ENCODE measurements at places on chromosomes 16 and 17.

GRCh38 chr17:74729368-74729767 is 7.7 kb upstream of the RAB37 start:
- no peak for DNase-seq

DNA sequence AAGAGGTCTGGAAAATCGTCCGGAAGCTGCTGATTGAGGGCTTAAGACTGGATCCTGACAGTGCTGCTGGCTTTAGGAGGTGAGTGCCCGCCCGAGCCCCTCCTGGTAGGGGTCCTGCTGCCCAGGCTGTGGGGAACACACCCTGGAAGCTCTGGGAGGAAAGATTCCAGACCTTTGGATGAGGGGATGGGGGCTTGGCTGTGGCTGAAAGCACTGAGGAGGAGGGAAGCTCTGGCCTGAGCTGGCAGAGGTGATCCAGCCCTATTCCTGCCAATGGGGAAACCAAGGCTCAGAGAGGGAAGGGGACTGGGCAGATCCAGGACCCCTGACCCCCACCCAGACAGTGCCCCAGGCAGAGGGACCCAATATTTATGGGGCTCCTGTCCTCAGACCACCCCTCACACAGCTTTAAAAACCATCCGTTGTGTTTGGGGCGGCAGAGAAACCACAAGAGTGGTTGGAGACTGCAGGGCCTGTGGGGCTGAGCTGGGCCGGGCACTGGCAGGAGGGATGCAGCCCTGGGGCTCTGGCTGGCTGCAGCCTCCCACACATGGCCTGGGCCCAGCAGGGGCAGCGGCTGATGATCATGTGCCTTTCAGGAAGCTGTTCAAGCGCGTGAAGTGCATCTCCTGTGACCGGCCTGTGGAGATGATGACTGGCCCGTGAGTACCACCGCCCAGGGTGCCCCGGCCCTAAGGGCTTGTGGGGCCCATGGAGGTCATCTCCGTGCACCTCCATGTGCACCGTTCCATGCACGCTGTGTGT is 22.8 kb downstream of the UBALD1 start:
- DNase-seq, result no peak

- DNase-seq, result no peak
These were observed 4.2 kb upstream of the TEX19 start for GRCh38 chr17:82354804-82355308.

DNA sequence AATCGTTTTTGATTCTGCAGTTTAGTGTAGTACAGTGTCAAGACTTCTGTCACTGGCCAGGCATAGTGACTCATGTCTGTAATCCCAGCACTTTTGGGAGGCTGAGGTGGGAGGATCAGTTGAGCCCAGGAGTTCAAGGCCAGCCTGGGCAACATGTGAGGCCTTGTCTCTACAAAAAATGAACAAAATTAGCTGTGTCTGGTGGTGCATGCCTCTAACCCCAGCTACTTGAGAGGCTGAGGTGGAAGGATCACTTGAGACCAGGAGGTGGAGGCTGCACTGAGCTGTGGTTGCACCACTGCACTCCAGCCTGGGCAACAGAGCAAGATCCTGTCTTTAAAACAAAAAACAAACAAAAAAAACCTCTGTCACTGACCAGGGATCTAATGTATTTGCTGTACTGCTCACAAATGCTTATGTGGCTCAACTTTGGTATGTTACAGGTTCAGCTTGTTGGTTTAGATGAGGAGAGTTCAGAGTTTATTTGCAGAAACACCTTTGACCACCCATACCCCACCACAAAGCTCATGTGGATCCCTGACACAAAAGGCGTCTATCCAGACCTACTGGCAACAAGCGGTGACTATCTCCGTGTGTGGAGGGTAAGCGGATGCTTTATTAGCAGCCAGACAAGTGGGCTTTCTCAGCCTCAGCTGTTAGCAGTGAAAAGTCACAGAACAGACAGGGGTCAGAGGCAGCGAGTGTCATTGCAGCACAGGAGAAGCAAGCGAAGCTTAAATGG is 22.5 kb upstream of the TACO1 start:
- DNase-seq, result no peak

DNA sequence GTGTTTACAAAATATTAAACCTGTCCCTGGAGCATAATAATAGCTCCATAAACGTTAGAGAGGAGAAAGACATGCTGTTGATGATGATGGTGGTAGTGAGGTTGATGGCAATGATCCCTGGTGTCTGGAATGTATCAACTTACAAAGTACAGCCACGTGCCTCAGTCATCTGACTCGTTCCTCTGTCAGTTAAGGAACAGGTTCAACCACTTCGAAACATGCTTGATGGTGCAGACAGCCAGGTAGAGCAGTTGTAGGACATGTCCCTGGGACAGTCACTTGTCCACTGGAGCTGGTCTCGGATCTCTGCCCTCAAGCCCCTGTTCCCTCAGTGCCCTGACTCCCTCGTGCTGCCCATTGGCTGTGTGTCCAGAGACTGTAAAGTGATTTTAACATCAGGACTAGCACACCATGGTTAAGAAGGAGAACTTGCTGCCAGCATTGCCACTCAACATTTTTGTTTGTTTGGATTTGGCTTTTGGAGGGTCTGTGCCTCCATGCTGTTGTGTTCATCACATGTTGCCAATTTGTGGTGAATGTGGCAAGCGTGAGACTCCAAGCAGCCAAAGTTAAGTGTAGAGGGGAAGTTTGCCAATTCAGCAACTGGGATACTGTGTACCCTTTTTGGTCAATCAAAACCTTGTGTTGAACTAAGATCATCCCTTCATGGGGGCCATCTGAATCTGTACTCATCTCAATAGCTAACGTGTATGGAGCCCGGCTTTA is 16.3 kb upstream of the SALL1 start:
- DNase-seq, result no peak

- DNase-seq, result no peak
These were observed 41.6 kb downstream of the MAPT start for GRCh38 chr17:45935710-45936509.

DNA sequence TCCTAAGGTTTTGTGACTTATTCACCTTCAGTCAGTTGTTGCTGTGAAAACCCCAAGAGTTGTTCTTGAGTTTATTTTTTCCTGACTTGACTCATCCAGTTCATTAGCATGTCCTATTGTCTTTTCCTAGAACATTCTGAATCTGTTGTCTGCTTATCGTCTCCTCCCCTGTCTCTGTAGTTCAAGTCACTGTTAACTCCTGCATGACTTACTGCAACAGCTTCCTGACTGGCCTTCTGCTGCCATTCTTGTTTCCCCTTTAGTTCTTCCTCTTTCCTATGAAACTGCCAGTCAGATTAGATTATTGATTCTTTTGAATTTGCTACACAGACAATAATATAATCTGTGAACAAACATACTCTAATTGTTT is 161.5 kb downstream of the FTO start:
- DNase-seq, result peak; percentile 48

DNA sequence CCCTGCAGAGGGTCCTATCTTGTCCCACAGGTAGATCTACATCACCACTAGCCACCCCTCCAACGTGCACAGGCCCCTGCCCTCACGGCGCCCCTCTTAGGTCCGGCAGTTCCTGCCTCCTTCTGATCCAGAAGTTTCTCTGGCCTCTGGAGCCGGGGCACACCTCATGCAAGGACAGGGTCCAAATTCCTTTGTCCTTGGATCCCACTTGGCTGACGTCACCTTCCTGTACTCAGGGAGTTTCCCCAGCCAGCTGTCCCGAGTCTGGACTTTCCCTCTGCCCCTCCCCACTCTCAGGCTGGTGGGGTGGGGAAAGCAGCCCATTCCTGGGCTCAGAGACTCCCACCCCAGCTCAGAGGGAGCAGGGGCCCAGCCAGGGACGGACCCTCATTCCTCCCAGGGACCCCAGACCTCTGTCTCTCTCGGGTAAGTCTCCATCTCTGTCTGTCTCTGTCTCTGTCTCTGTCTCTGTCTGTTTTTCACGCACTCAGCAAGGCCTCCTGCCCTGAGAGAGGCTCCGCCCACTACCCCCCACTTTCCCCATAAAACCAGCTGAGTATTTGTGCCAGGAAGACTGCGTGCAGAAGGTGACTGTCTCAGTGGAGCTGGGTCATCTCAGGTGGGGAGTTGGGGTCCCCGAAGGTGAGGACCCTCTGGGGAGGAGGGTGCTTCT is at the start of gene IL32:
Gene IL32 (plus strand): TSS at position 572 of the 673 bp plus-strand sequence. CDS start 172 bp downstream, outside the sequence.
- peak; percentile 36 for DNase-seq

GRCh38 chr16:1074379-1074649 is 1.8 kb downstream of the SSTR5 start:
- DNase-seq, result no peak

DNA sequence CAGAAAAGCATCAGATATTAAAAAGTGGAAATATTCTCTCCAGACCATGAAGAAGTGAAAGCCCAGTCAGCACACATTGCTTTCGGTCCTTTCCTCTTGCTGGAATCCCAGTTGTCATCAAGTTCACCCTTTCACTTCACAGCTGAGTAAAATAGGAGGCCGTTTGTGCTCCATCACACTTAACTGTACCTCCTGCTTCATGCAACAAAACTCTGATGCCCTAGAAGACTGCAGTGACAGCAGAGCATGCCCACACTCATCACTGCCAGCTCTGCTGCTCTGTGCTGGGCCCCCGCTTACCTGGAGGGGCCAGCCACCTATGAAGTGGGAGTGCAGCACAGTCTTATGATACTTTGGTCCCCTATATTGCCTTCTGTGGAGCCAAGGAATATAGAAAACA is 62.5 kb downstream of the N4BP1 start:
- no peak for DNase-seq

DNA sequence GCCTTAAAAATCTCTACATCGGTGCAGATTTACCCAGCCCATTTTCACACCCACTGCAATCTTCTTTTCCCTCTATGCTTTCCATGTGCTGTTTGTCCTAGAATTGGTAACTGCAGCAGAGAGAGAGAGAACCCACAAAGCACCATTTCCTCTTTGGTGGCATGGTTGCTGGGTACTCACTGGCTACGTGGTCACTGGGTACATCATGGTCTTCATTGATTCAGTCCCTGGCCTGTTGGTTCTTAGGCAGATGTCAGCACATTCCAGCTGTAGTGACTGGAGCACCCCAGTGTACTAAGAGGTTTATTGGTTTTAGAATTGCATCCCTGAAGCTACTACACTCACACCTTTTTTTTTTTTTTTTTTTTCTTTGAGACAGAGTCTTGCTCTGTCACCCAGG is 156.1 kb upstream of the CACNG5 start:
- DNase-seq, result no peak

DNA sequence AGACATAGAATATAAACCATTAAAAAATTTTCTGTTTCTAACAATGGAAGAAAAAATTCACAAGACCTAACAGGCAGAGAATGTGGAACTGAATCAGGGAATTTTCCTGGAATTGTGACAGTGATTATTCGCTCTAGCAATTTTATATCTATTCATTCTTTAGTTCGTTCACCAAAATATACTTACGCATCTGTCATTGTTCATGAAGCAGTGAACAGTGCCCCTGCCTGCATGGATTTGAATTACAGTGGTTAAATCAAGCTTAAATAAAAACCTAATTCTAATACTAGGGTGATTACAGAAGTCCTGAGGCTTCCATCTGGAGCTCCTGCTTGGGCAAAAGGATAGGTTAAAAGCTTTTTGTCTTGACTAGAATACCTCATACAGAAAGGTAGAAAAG is 48.6 kb downstream of the ABCA8 start:
- no peak for DNase-seq

- peak; percentile 80 for DNase-seq
These were observed 250.8 kb upstream of the RPL38 start for GRCh38 chr17:73952480-73953205.

All from iPS-NIHi11 (cell line).